Stimulated activated CD4-positive, alpha-beta T cell treated with anti-CD3 and anti-CD28 coated beads, Interleukin-15, amount 100 ng/mL, for 1 hour (primary cell): ENCODE measurements at places on chromosomes 6 and 20.
A peak's percentile ranks its signal among the peaks of the same experiment; 100 is the strongest.

DNA sequence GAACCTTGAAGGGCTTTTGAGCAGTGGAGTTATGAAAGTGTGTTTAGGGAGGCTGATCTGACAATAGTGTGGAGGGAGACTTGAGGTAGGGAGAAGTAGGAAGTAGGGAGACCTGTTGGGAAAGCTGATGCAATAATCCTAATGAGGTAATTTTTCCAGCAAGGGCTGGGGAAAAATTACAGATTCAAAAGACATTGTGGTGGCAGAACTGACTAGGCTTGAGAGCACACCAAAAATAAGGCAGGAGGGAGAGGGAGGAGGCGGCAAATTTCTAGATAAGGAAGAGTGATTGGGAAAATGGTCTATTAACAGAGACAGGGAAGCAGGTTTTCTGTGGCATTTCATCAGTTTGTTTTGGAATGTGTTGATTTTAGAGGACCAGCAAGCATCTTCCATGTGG lies 5.5 kb downstream of the PRRT1 start:
- no peak for DNase-seq

- DNase-seq: no peak
Observed at GRCh38 chr6:108252055-108252454, 8.8 kb downstream of the SNX3 start.

GRCh38 chr6:127348028-127348661 lies 4.7 kb upstream of the ECHDC1 start:
- DNase-seq: no peak

DNA sequence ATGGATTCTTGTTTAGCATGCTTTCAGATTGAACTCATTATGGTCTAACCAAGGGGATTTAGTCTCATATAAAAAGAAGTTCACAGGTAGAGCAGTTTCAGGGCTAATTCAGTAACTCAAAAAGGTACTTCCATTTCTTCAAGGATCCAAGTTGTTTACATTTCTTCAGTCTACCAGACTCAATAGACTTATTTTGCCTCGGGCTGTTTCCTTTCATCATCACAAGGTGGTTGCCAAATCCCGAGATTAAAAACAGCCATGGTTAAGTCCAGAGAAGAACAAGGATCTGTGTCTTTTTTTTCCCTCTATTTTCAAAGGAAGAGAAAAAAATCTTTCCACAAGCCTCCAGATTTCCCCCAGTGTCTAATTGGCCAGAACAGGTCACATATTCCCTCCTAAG lies 69.8 kb upstream of the SNX9 start:
- no peak for DNase-seq

DNA sequence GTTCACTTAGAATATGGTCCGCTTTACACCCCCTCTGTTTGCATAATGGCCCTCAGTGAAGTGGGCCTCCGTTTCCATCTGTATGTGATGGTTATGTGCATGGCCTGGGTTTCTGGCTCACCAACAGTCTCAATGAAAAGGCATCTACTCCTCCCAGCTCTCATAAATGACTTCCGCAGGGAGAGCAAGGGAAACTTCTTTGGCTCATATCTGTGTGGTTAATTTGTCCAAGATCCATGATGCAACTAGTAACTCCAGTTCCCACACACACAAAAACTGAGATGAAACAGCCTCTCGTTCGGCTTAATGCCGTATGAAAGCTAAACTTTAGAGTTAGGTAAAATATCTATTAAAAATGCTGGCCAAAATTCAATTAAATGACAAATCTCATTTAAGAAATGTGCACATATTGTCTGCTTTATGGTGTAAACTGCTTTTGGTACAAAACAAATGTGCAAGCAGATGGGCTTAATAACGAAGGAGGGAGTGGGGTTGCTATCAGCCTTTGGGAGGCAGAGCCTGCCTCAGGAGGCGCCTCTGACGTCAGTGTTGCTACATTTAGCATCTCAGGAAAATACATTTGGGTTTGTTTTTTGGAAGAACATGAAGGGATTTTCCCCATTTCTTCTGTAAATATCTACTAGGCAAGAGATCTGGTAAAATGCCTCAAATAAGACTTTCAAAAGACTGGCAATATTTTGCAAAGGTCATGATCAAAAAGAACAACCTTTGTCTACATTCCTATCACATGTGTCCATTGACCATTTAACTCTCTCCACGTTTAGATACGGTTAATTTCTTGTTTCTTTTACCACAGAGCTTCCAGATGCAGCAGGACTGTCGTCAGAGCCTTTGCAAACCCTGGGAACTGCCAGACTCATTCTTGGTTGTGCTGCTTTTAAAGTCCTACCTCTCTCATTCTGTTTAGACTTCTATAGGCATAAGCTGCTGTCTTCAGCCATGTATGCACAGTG lies 96.8 kb downstream of the ARMC2 start:
- DNase-seq: no peak

GRCh38 chr6:108080010-108080780 lies 5.7 kb upstream of the OSTM1 start:
- no peak for DNase-seq

DNA sequence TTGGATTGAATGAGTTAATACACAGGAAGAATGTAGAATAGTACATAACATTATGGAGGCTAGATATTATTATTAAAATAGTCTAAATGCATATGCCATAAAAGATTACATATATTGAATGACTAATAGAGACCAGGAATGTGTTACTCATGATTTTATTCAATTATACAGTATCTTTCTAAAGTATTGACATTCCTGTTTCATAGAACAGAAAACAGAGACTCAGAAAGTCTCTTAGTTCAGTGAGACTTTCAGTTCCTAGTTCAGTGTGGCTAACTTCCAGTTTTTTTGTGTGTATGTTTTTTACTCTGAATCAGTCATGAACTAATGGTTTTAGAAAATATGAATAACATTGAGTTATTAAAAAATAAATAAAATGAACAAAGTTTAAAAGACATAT lies 34.6 kb upstream of the TMEM244 start:
- no peak for DNase-seq

DNA sequence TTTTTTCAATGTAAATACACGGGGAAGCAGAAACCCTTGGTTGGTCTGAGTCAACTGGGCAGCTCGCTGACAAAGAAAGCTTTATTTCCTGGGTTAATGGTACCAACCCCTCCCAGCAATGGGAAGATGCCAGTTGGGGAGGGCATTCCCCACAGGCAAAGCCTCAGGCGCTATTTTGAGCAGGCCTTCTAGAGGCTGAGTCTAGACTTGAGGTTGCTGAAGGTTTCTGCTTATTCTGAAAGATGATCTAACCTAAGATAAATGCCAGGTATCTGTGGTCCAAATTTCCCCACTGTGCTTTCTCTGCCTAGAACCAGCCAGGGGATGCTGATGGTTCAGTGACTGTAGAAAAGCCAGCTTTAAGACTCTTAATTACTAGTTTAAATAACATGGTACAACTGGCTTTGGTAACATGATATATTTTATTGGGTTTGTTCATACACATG lies 172.5 kb upstream of the JARID2 start:
- no peak for DNase-seq

- DNase-seq: peak; percentile 35
Observed at GRCh38 chr20:52494244-52494643, 302.7 kb upstream of the ZFP64 start.

- DNase-seq: no peak
Observed at GRCh38 chr20:60652046-60652445, 600.0 kb upstream of the CDH4 start.

DNA sequence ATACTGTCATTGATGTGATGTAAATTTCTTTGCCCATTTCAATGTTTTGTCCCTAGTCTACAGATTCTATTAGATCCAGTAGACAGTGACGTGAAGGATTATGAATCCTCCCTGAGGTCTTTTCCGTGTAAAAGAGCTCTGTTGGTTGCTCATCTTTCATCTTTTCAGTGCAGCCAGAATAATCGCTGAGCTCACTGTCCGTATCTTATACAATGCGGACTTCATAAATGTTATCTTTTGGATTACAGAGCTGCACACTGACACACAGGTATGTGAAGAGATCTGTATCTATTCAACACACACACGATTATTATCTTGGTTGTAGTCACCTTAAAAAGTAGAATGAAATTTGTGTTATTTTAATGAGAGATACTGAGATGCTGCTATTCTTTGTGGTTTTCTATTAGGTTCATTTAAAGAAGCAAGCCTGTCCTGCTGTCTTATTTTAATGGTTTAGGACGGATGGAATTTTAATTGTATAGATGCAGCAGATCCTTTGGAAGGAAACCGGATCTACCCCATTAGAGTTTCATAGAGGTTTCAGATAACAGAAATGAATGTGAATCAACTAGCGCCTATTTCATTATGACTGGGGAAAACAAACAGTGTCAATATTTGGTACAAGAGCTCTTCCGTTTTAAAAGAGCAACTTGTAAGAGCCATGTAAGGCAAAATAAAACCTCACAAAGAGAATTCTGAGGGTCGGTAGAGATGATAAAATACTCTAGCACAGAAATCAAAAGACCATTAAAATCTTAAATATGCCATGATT lies 79.4 kb downstream of the BMP6 start:
- no peak for DNase-seq

- no peak for DNase-seq
Observed at GRCh38 chr6:47844881-47845280, 63.0 kb downstream of the OPN5 start.

GRCh38 chr20:13263451-13263850 lies 42.4 kb downstream of the ISM1 start:
- no peak for DNase-seq

- DNase-seq: no peak
Observed at GRCh38 chr20:48919882-48920526, 1.5 kb upstream of the ARFGEF2 start.

DNA sequence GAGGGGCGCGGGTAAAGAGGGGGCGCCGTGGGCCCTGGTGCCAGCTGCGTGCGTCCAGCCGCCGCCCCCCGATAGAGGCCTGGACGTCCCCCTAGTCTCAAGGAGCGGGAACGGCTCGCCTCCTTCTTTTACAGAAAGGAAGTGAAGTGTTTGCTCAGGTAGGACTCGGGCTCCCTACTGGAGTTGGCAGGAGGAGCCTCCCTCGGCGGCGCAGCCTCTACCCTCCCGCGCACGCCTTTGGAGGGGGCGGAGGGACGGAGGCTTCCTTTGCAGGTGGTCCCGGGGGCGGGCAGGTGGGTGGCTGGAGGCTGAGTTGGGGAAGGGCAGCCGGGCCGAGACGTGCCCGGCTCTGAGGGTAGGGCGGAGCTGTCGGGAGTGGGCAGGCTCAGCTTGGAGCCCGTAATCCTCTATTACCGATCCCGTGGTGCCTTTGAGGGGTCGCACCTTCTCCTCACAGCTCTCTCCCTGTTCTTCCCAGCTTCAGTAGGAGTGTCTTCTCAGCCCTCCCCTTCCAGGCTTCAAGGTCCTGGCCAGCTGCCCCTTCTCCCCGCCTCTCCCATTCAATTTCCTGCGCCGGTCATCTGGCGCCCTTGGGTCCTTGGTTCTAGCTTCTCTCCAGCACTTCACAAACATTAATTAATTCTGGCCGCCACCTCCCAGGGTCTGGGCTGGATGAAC lies 728 bp downstream of the ITPR3 start:
- no peak for DNase-seq

DNA sequence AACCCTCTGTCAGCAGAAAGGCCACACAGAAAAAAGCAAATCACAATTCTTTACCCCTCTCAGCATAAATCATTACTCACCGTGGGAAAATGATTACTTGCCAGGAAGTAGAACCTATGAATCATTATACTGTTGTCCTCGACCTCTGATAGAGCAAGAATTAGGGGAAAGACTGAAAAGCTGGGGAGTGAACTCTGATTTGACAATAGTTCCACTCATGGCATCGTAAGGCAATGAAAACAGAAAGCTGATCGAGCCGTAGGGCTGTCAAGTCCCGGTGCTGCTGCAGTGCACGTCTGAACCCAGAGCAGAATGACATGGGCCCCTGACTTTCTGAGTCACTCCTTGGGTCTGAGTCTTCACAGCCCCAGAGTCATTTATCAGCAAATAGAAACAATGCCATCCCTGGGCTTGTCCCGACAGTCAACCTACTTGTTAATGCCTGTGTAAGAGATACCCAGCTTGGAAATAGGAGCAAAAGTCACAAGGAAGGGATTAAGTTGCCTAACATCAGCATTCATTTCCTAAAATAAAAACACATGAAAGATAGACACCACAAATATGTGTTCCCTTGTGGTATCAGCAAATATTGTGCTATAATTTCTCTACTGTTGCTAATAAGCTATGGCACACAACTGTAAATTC lies 224.8 kb upstream of the MARCKS start:
- peak; percentile 8 for DNase-seq

GRCh38 chr6:105949869-105950268 lies 136.3 kb upstream of the PRDM1 start:
- DNase-seq: no peak

GRCh38 chr6:155100087-155100486 lies 105.0 kb downstream of the TIAM2 start:
- no peak for DNase-seq

DNA sequence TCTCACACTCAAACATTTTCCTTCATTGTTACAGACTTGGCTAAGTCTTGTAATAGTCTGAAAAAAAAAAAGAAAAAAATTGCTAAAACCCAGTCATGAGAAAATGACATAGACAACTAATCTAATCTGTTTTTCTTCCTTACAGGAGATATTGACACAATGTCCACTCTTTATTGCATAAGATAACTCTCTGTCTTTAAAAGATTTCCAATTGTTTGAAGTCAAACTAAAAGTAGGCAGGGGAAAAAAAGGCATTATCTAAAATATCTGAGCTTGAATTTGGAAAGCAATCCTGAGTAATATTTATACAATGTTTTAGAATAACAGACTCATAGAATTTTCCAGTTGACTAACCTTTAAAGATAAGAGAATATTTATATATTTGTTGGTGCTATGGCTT lies 233.0 kb upstream of the CEP162 start:
- DNase-seq: no peak

DNA sequence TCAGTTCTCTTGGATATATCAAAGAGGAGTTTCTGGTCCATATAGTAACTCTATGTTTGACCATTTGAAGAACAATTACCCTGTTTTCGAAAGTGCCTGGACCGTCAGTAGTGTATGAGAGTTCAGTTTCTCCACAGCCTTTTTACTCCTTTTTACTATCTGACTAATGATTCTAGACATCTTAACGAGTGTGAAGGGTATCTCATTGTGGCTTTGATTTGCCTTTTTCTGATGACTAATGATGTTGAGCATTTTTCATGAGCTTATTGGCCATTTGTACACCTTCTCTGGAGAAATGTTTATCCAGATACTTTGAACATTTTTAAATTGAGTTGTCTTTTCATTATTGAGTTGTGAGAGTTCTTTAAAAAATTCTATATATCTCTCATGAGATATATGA lies 114.9 kb upstream of the ATXN1 start:
- no peak for DNase-seq

- no peak for DNase-seq
Observed at GRCh38 chr20:48737434-48738093, 90.2 kb downstream of the PREX1 start.

- no peak for DNase-seq
Observed at GRCh38 chr6:14286144-14286543, 168.6 kb downstream of the CD83 start.

DNA sequence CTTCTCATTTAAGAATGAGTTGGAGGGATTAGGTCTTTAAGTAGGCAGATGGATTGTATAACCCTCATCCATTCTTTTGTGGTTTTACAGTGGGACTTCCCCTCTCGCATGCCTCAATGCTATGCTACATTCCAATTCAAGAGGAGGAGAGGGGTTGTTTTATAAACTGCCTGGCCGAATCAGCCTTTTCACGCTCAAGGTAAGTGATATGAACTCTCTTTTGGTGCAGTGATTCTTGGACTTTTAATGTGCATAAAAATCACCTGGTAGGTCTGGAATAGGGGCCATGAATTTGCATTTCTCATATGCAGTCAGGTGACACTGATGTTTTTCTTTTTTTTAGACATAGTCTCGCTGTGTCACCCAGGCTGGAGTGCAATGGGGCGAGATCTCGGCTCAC lies 10.8 kb downstream of the ASXL1 start:
- no peak for DNase-seq

- DNase-seq: no peak
Observed at GRCh38 chr20:48523191-48523995, 304.4 kb downstream of the PREX1 start.

- DNase-seq: no peak
Observed at GRCh38 chr6:139028215-139028657, 309 bp upstream of the ABRACL start.
